AG10803 (cell line): ENCODE measurements at places on chromosomes 7 and 10.
A peak's percentile ranks its signal among the peaks of the same experiment; 100 is the strongest.

DNA sequence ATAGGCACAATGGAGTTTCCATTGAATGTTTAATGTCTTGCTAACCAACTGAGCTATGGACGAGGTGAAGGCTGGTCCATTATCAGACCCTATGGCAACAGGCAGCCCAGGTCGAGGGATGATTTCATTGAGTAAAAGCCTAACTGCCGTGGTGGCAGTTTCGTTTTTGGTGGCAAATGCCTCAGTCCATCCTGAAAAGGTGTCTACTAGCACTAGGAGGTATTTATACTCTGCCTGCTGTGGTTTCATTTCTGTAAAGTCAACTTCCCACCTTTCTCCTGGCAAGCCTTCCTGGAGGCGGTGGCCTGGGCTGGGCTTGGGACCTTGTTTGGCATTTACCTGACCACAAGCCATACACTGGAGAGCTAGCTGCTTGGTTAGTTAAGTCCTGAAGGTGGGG, 75.8 kb downstream of the PRR15 start:
- no peak for DNase-seq

GRCh38 chr7:122310119-122311021, 5.8 kb upstream of the FEZF1 start:
- DNase-seq: peak; percentile 5

GRCh38 chr7:143181349-143181748, 1.9 kb upstream of the TAS2R39 start:
- DNase-seq: no peak

DNA sequence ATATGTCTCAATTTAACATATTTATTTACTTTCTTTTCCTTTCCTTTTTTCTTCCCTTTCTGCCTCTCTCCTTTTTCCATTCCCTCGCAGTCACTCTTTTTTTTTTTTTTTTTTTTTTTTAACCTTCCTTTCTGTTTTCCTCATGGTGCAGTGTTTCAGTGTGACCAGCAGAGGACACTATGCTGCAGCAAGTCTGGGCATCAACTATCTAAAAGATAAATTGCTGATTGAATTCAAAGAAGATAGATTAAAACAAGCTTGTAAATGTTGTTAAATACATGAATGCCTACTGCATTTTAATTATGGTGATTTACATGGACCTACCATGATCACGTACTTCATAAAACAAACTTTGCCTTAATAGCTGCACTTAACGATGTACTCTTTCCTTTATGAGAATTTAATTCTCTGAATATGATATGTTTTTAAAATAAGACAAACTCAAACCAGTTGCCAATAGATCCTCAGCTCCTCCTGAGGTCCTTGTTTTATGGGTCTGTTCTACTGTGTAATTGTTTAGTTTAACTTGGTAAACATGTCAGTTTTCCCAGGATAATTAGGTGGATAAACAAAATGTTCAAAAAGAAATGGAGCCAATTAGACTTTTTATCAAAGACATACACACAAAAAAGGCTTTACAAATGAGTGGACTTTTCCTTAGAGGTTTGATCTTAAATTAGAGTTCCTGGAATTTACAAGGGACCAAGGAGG, 101.0 kb upstream of the AGR3 start:
- peak; percentile 61 for DNase-seq

GRCh38 chr10:56881218-56881617, 520.2 kb upstream of the ZWINT start:
- DNase-seq: no peak

DNA sequence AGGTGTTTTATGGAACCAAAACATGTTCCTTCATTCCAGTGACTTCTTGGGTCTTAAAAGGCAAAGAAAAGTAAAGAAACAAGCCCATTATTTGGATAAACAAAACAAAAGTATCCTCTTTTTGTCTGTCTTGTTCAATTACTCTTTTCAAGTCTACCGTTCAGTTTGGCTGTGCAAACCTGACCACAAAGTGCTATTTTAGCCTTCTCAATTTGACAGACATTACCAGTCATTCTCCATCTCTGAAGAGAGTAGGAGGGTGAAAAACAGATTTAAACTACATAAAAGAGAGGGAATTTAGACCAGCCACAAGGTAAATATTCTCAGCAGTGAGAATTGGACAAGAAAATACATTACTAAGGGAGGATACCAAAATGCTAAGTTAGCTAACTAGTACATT, 145.2 kb downstream of the GRM3 start:
- DNase-seq: no peak
